ENCODE measurements at places on chromosomes 11 and 22.

- no peak for DNase-seq
These were observed 49.6 kb downstream of the GRM5 start for GRCh38 chr11:89016214-89016613.

DNA sequence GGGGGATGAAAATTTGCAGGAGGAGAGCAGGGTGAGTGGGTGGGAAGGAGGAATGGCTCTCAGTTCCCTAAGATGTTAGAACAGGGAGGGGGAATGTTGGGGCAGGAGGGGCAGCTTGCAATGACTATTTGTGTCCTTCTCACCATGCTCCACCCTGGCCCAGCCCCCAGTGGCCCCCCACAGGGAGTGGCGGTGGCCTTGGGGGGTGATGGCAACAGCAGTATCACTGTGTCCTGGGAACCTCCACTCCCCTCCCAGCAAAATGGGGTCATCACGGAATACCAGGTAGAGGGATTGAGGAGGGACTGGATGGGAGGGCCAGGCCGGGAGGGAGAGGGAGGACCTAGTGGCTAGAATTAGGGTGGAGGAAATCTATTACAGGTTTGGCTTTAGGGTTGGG, 10.2 kb downstream of the ROBO3 start:
- DNase-seq = no peak

DNA sequence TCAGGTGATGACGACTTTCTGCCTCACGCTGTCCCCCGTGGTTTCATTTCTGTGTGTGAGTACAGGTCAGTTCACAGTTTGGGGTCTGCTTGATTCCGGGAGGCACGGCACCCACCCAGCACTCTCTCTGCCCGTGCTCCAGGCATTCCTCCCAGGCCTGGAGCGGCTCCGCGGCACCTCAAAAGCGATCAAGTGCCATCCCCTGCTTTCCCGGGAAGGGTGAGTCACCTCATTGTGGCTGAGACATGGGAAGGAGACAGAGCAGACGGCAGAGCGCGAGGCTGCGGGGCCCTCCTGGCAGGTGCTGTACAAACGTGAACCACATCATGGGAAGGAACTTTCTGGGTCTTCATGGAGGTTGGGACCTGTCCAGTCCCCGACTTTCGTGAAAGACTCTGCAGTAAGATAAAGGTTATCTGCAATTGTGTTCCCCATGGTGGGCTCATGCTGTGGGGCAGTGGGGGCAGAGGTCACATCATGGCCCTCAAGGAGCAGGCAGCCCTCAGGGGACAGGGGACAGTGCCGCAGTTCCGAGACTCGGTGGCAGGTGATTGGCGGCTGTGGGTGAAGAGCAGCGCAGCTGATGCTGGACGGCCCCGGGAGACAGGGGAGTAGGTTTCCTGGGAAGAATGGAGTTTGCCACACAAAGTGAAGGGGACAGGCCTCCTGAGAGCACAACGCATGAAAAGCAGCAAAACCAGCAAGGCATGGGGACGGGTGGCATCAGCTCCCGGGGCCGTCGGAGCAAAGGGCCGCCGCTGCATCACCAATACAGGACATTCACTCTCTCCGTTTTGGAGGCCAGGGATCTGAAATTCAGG, 65.3 kb downstream of the CELSR1 start:
- no peak for DNase-seq

DNA sequence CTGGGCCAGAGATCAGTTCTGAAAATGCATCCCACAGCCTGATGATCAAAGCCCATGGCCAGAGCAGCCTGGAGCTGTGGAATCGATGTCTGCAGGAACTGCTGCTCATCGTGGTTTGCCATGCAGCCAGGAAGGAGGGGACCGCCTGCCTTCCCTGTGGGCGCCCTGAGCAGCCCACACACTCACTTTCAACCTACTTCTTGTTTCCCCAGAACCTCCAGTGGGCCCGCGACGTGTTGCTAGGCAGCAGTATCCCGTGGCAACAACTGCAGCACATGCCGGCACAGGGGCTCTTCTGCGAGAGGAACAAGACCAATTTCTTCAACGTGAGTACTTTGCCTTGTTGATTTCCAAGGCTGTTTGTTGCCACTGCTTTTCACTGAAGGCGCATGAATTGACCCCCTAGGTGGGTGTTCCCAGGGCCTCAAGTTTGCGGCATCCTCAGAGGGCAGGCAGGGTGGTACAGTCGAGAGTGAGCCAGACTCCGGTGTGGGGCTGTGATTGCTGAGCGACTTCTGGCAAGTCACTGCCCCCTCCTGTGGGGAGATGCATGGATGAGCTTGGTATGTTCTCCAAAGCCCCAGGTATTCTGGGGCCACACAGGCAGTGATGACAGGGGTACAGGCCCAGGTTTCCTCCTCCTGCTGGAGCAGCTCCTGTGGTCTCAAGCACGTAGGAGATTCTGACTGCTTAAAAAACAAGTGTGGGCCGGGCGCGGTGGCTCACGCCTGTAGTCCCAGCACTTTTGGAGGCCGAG, 47.0 kb upstream of the SUSD2 start:
- peak; percentile 83 for DNase-seq

GRCh38 chr11:72864702-72865655, 50.8 kb downstream of the ATG16L2 start:
- DNase-seq = no peak

- no peak for DNase-seq
These were observed 97.2 kb upstream of the FIBIN start for GRCh38 chr11:26896719-26897118.
